Fibroblast of gingiva (primary cell): ENCODE measurements at places on chromosomes 3 and 15.

GRCh38 chr3:13657660-13658435, 108.9 kb downstream of the FBLN2 start:
- DNase-seq = no peak

- no peak for DNase-seq
Observed at GRCh38 chr3:103786296-103786695, 1351.5 kb downstream of the ZPLD1 start.

DNA sequence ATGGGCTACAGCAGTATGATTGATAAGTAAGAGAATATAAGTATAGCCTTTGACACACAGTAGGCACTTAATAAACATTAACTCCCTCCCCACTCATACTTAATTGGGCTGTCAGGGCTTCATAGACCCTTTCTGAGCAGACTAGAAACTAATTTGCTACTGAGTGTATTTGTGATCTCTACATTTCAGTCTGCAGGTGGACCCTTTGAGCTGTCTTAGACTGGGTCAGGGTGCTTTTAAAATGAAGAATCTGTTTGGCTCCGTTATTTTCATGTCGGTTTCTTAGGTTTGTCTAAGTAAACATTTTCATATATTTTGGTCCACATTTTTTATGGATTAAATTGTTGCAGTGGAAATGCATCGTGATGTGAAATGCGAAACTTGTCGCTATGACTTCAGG, 50.3 kb upstream of the SELENOK start:
- DNase-seq = peak; percentile 57

- DNase-seq = no peak
Observed at GRCh38 chr15:98163319-98164045, 203.0 kb downstream of the ARRDC4 start.

DNA sequence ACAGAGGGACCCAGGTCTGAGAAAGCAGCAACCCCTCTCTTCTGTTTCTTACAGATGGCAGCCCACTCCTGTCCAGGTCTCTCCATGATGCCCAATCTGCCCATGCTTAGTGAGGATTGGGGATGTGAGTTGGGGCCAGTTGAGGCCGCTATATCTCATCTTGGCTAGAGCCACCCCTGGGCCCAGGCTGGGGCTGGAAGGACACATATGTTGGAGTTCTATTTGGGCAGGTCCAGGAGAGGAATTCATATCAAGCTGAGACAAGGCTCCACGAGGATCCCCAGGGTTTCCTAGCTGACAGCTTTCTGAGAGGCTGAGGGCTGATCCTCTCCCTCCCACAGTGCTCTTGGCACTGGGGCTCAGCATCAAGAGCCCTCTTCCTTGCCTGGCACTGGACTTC, 11.4 kb downstream of the TGM5 start:
- DNase-seq = no peak

DNA sequence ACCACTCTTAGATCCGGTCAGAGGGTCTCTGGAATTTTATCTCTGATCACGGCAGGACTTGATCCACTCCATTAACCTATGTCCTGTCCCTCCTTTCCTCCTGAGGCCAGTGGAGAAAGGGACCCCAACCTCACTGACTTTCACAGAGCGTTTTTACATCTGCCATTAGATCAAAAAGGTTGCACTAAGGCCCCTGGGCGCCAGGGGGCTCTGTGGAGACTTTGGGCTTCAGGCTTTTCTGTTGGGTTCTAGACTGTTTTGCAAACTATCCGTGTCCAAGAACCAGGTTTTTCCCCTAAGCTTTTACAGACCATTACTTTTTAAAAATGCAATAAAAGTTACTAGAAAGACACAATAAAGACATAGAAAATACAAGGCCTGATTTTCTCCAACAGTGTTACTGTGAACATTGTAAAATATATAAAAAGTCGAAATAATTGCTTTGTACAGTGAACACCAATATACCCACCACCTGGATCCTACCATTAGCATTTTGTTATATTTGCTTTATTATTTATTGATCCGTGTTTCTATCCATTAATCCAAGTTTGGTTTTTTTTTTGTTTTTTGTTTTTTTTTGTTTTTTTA, 159.7 kb downstream of the POLR2M start:
- peak; percentile 17 for DNase-seq

- DNase-seq = peak; percentile 59
Observed at GRCh38 chr15:84788500-84788899, 28.7 kb upstream of the ALPK3 start.

- no peak for DNase-seq
Observed at GRCh38 chr15:56064152-56064551, 70.7 kb upstream of the NEDD4 start.

DNA sequence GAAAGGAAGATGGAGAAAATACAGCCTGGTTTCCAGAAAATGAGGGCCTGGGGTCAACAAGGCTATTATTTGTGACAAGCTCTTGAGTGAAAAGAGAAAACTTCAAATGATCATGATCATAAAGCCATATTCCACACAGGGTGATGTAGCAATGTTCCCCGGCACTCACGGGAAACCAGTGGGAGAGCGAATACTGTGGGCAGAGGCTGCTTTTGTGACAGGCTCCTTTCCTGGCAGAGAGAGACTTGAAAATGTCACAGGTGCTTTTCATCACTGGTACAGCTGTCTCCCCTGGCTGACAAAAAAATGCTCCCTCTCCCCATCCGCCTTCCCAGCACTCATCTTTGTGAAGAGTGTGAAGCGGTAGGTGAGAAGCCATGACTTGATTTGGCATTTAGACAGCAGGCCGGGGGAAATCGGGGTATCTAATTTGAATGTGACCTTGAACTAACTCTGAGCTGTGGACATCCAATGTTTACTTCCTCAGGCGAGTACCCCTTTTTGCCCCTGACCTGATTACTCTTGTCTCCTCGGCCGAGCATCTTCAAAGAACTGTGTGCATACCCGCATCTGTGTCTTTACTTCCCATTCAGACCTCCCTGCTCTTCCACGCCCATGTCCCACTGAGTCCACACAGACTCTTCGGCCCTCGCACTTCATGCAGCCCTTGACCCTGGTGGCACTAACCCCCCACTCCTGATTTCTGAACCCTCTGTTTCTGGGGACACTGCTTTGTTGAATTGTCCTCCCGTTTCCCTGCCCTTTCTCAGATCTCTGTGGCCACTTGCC, 23.2 kb downstream of the CA12 start:
- no peak for DNase-seq

- no peak for DNase-seq
Observed at GRCh38 chr3:144815655-144816054, 844.0 kb downstream of the DIPK2A start.

DNA sequence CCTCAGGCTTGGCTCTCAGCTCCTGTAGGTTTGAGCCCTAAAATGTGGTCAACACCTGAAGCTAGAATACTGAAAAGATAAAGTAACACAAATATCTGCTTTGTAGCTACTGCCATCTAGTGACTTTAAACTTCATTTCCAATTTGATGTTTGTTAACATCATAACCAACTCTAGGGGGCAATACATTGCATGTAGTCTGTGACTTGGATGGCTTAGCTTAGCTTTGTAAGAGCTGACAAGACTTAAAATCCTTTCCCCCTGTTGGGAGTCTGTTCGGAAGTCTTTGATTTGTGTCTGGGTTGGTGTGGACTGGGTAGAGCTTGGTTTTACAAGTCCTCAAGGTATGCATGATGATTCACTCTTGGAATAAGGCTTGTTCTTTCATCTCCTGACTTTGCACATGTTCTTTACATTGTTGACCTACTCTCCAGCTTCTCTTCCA, 51.7 kb downstream of the SCN11A start:
- peak; percentile 55 for DNase-seq

DNA sequence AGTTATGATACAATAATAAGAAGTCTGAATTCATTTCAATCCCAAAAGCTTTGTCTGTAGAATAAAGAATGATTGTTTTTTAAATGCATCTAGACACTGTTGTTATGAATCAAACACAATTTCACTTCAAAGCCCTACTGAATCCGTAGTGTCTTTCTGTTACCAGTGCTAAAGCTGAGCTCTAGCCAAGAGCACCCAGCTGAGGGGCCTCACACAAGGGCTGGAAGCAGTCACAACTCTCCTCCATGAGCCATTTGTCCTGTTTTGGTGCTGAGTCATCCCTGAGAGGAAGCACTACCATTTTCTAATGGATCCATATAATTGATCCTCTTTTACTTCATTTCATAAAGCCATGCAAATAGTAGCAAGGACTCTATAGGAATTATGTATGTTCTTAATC, 158.2 kb upstream of the ANKRD28 start:
- DNase-seq = no peak
